Fibroblast of lung (primary cell): ENCODE measurements at places on chromosomes 4 and X. TPM values are rescaled to one million over a fixed set of nuclear protein-coding genes. Genes with fewer than 3 reads are reported as not detected.

SMIM43 gene
- 0.26 and 0.83 TPM in 2 replicates for total RNA-seq

PSMD10 gene
- total RNA-seq: 72.7 and 86.3 TPM in 2 replicates

GAGE12J gene
- total RNA-seq: not detected in 2 replicates

DKK2 gene
- total RNA-seq: under 0.01 and 1.2 TPM in 2 replicates

MAGEC1 gene
- total RNA-seq: not detected in 2 replicates

ANOS1 gene
- under 0.01 TPM in 2 replicates for total RNA-seq

TLL1 gene
- total RNA-seq: 0.26 and 0.33 TPM in 2 replicates

DNA sequence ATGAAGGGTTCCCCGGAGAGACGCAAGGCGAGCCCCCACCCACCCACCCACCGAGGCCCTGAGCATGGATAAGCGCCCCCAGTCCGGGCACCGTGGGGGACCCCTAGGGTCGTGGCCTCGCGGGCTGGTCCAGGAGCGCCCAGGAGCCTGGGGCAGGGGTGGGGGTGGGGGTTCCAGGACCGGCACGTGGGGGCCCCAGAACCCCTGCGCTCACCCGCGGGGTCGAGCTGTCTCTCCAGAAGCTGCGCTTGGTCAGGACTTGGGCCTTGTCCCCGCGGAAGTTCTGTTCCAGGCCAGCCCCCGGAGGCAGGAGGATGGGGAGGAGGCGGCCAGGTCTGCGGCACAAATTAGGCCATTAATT is 11.2 kb upstream of the SHOX start:
- no peaks in the 10 kb centered on the region for H3K36me3 ChIP-seq
- no peak overlapping the region for H3K27ac ChIP-seq
- no peaks in the 10 kb centered on the region for H3K27me3 ChIP-seq
- H3K4me1 ChIP-seq: no peaks in the 10 kb centered on the region

DNA sequence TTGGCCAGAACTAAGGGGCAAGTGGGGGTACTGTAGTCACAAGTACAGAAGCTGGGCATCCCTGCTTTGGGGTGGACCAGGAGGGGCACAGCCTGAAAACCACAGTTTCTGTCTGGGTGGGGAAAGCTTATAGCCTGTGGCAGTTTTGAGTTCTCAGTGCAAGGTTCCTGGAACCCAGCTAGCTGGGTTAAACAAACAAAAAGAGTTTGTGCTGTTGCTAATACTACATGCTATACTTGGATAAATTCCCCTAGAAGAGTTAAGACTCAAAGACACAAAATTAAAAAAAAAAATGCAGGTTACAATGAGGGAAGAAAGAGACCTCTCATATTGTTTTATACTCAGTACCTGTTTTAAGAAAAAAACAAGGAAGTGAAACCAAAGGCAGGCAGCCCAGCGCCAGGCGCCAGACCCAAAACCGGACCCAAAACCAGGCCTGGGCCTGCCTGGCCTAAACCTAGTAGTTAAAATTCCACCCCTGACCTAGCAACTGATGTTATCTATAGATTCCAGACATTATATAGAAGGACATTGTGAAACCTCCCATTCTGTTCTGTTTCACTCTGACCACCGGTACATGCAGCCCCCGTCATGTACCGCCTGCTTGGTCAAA is 50.8 kb downstream of the SLC2A9 start:
- no peaks in the 10 kb centered on the region for H3K27me3 ChIP-seq
- no peak overlapping the region for H3K4me3 ChIP-seq
- no peaks in the 10 kb centered on the region for H3K4me1 ChIP-seq
- H3K36me3 ChIP-seq: no peaks in the 10 kb centered on the region

DNA sequence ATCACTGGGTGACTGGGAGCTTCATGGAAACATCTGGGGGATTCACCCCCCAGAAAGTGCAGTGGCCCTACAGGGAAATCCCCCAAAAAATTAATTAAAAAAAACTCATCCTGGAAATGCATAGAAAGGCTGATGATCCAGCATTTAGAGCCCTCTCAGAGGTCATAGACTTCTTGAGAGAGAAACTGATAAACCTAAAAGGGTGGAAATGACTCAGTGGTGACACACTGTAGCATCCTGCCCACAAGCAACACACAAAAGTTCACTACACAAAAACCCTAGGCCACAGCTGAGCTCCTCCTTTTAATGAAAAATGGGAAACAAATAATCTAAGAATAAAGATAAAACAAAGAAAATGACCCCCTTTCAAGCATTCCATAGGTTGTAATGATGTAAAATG is 911.5 kb downstream of the GLUD2 start:
- H3K27me3 ChIP-seq: no peaks in the 10 kb centered on the region
- H3K27ac ChIP-seq: no peak overlapping the region
- no peaks in the 10 kb centered on the region for H3K36me3 ChIP-seq
- H3K4me1 ChIP-seq: no peaks in the 10 kb centered on the region
- H3K4me3 ChIP-seq: no peak overlapping the region
- peak; percentile 39 for DNase-seq

DNA sequence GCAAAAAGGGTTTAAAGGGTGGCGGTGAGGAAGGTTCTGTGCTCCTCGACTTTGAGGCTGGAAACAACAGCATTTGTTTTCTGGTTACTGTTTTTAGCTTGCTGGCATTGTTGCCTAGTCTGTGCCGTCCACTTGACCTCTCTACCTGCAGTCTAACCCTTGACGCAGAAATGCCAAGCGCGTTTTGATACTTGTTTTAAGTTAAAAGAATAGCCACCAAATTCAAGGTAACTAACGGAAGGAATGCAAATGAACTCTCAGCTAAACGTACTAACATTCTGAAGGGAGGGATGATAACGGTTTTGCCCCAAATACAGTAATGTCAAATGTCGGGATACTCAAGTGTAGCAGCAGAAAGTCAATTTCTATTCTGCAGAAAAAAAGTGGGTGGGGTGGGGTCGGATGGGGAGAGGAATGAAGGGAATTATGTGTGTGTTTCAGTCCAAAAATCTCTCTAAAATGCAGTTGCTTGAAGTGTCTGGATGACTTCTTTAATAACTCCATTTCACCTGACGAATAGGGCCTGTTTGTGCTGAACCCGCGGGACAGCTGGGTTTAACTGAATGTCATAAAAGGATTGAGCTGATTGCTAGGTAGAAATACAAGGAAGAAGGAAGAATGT is 3.4 kb upstream of the NKX6-1 start:
- H3K4me1 ChIP-seq: no peaks in the 10 kb centered on the region
- no peak for DNase-seq
- H3K27me3 ChIP-seq: peaks cover 42% of the 10 kb centered on the region
- H3K4me3 ChIP-seq: no peak overlapping the region

GRCh38 chrX:13415509-13415908 is 95.7 kb upstream of the ATXN3L start:
- DNase-seq: no peak
- no peaks in the 10 kb centered on the region for H3K4me1 ChIP-seq
- no peaks in the 10 kb centered on the region for H3K36me3 ChIP-seq
- no peak overlapping the region for H3K4me3 ChIP-seq

DNA sequence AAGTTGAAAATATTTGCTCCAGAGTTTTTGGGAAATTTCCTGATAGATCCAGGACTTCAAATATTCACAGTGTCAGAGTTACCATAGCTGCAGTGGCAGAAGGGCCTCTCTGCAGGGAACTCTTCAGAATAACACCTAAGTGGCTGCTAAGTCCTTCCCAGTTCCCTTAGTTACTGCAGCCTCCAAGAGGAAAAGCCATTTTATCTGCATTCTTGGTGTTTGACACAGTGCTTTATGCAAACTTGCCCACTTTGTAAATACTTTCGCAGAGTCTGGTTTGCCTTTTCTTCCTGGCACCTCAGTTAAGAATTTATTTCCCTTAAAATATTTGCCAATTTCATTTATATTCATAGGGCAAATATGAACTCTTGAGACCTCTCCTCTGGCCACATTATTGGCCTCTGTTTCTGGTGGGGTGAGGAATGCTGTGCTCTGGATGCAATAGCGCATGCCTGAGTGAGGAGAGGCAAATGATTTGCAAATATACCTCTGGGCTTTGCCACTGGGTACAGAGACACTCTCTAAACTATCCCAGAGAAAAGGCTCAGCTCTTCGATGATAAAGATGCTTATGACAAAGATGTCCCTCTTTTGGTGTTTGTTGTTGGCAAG is 566.3 kb upstream of the NR3C2 start:
- H3K36me3 ChIP-seq: no peaks in the 10 kb centered on the region
- no peaks in the 10 kb centered on the region for H3K4me1 ChIP-seq
- H3K4me3 ChIP-seq: no peak overlapping the region
- H3K27ac ChIP-seq: no peak overlapping the region
- peak; percentile 29 for DNase-seq

DNA sequence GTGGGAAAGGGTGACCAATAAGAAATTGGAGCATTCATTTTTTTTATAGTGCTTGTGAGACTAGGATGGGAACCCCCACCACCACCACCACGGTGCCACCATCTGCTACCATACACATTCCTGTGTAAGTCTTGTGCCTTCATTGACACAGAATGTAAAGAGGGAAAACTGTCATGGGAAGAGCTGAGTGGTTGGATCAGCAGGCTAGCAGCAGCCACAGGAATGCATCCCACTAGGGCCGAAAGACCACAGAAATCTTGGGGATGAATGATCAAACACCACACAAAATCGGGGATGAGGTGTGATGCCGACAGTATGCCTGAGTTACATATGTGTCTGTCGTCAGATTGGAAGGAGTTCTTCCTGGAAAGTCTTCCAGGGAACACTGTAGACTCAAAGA is 69.2 kb downstream of the SRPX start:
- H3K36me3 ChIP-seq: no peaks in the 10 kb centered on the region
- no peak for DNase-seq
- no peak overlapping the region for H3K27ac ChIP-seq
- no peak overlapping the region for H3K4me3 ChIP-seq
- no peaks in the 10 kb centered on the region for H3K4me1 ChIP-seq
- H3K27me3 ChIP-seq: no peaks in the 10 kb centered on the region

- peak; percentile 58 for DNase-seq
- H3K36me3 ChIP-seq: peaks cover 4% of the 10 kb centered on the region
- no peaks in the 10 kb centered on the region for H3K4me1 ChIP-seq
- H3K27me3 ChIP-seq: no peaks in the 10 kb centered on the region
- H3K27ac ChIP-seq: no peak overlapping the region
Observed at GRCh38 chr4:26431461-26432180, 58.7 kb downstream of the CCKAR start.
